ENCODE measurements at places on chromosomes 5 and 9.

DNA sequence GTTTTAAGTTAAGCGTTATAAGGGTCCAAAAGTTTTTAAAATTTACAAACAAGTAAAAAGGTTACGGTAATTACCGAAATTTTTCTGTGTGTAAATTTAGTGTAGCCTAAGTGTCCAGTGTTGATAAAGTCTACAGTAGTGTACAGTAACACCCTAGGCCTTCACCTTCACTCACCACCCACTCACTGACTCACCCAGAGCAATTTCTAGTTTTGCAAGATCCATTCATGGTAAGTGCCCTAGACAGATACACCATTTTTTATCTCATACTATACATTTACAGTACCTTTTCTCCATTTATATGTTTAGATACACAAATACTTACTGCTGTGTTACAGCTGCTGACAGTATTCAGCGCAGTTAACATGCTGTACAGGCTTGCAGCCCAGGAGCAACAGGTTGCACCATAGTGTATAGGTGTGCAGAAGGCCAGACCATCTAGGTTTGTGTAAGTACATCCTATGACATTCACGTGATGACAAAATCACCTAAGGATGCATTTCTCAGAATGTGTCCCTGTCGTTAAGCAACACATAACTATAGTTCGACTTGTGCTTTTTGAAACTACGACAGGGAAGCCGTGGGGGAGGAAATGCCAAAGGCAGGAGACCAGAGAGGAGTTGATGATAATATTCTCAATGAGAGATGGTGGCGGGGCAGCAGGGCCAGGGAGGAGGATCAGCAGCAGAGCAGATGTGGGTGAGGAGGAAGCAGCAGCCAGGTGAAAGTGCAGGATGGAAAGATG is 48.6 kb downstream of the PSMB7 start:
- DNase-seq, result peak; percentile 38

- DNase-seq, result no peak
Measured at GRCh38 chr5:25489834-25490538, 845.2 kb upstream of the CDH10 start.

DNA sequence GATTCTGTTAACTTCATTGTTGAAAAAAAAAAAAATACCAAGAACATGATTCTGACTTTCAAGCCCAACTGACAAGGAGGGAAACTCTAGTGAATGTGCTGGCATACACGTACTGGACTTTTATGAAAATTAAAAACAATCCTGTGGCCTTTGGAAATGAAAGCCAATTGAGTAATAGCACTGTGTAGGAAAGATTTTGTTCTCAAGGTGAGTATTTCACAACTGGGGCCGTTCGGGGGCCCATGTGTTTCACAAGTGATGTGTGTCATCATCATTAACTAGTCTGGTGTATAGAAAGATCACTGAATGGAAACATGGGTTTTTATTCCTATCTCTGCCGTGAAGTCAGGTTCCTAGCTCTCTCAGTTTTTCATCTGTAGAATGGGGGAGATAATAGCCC is 605.0 kb upstream of the CLINT1 start:
- peak; percentile 35 for DNase-seq

DNA sequence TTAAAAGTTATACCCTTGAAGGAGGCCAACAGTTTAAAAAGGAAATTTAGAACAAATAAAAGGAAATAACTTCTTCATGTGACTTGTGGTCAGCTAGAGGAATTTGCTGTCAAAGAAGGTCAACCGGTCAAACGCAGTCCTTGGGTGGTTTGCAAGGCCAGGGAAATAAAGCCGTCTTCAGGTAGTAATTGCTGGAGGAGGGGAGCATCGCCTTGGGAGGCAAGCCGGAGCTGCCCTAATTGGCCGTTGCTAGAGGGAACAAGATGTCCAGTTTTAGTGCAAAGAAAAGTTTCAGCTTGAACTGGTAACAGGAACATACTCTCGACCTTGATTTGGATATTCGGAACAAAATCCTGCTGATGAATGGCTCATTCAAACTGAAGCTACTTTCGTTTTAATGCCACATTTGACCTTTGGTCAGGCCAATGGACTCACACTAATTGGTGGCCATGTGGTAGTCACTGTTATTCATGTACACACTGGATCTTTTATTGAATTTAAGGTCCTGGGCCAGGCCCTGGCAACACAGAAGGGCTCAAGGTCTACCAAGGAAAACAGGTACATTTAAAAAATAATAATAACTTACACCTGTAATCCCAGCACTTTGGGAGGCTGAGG is 47.0 kb upstream of the MYO10 start:
- DNase-seq, result no peak

DNA sequence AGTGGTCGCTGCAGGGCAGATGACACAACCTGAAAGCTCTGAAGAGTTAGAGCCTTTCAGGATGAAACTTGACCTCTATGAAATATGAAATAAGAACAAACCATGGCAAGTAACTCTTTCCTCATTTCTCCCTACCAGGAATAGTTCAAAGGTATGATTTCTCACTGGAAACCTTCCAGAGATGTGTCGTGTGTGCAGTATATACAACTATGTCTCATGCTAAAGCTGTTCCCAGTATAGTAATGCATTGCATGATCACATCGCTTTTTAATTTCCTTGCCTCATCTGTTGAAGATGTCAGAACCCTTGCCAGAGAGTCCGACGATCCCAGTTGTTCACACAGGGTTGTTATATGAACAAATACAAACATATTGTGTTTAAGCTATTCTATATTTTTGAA is 45.8 kb upstream of the RGMB start:
- no peak for DNase-seq

DNA sequence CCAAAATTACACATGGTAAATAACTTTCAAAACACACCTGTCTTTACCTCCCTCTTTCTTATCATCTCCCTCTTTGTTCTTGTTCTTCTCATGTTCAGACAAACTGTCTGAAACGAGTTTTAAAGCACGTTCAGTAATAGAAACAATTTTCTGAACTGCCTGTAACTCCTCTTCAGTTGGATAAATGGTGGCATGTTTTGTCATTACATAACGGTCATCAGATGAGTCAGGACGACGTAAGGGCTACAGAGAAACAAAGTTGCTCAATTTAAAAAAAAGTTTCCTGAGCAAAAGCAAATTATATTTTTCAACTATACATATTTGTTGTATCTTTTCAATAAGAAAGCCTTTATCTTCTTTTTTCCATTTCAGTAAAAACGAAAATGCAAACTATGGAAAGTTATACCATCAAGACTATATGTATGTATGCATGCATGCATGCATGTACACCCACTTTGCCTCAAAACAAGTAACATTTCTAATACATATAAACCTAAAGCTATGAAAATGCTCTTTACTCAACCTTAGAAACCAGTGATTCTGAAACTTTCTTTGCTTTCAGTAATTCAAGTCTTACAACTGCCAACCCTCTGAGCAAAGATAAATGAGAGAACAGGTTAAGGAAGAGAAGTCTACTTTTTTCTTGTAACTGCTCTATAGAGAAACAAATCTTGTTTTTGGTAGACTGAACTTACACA is 56.0 kb downstream of the ZFR start:
- peak; percentile 19 for DNase-seq

DNA sequence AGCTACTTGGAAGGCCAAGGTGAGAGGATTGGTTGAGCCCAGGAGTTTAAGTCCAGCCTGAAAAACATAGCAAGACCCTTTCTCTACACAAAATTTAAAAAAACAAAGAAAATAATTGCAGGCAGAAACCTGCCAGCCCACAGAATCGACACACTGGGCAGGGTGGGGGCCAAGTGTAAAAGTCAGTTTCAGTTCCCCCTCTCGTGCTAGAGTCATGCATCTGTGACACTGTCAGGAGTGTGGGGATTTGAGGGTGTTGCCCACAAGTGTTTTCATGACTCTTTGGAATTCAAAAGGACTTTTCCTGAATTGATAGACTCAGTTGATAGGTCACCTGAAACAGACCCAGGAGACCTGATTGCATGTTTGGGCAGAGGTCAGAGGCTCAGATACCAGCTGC is 47.6 kb downstream of the PRRC2B start:
- no peak for DNase-seq

GRCh38 chr9:113299800-113300292 is 3.3 kb downstream of the RNF183 start:
- DNase-seq, result no peak

DNA sequence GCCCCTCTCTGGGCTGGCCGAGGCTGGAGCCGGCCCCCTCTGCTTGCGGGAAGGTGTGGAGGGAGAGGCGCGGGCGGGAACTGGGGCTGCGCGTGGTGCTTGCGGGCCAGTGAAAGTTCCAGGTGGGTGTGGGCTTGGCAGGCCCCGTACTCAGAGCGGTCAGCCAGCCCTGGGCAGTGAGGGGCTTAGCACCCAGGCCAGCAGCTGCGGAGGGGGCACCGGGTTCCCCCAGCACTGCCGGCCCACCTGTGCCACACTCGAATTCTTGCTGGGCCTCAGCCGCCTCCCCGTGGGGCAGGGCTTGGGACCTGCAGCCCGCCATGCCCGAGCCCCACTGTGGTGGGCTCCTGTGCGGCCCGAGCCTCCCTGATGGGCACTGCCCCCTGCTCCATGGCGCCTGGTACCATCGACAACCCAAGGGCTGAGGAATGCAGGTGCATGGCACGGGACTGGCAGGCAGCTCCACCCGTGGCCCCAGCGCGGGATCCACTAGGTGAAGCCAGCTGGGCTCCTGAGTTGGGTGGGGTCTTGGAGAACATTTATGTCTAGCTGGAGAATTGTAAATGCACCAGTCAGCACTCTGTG is 27.9 kb upstream of the CLINT1 start:
- DNase-seq, result no peak

DNA sequence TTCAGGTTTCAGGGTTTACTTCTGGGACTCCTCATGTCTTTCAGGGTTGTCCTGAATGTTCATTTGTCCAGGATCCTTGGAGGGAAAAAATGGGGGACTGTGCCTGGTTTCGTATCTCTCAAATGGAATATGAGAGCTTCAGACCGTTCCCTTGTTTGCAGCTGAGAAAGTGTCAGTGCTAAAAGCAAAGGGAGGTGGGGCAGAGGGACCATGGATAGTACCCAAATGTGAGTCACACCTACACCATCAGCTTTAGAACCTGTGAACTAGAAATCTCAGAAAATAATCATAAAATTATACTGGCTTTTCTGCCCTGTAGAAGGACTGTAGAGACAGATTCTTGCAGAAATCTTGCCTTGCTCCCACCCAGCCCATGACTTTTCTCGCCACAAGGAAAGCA is 84.3 kb upstream of the TAF11L2 start:
- no peak for DNase-seq

DNA sequence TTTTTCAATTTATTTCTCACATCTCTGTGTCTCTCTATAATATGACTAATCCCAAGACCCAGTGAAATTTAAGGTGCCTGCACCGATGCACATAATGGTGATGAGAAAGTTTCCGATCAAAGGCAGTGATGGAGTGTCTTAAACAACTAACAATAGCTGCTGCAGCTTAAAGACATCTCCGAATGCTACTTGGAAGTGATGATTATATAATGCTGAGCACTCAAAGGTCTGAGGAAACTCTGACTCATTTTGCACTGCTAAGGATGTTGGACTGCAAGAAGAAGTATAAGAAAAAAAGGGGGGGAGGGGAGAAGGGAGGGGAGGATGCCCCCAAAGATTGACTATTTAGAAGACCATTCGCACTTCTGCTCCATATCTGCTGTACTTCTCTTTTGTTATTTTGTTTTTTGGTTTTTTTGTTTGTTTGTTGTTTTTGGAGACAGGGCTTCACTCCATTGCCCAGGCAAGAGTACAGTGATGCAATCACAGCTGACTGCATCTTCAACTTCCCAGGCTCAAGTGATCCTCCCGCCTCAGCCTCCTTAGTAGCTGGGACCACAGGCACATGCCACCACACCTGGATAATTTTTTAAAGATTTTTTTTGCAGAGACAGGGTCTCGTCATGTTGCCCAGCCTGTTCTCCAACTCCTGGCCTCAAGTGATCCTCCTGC is 192.2 kb downstream of the HSD17B3 start:
- DNase-seq, result no peak

GRCh38 chr9:136901516-136902258 is 15.4 kb downstream of the TRAF2 start:
- DNase-seq, result peak; percentile 78

DNA sequence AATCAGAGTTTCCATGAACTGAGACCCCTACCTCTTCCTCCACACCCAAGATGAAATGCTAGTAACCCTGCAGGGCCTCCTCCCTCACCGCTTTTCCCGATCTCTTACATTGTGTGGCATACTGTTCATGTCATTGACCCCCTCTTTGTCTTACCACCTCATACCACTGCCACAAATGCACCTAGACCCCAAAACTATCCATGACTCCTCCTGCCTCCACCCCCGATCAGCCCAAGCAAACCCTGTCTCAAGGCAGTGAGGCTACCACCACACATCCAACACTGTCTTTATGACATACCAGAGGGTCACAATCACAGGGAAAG is 55.7 kb downstream of the PLAC8L1 start:
- DNase-seq, result no peak
